Upper lobe of right lung (tissue), 1 donor: ENCODE measurements at places on chromosomes 16 and 17. TPM values are rescaled to one million over a fixed set of nuclear protein-coding genes. Genes with fewer than 3 reads are reported as not detected.

GRCh38 chr17:77321649-77322513 is 181.1 kb downstream of the SEC14L1 start:
- DNase-seq: peak; percentile 51
- no peaks in the 10 kb centered on the region for H3K36me3 ChIP-seq
- peak overlapping the region; percentile 85 for H3K27ac ChIP-seq
- H3K4me3 ChIP-seq: peak overlapping the region; percentile 37

- peak overlapping the region; percentile 98 for H3K4me3 ChIP-seq
- peaks cover 30% of the 10 kb centered on the region for H3K4me1 ChIP-seq
- H3K27me3 ChIP-seq: no peaks in the 10 kb centered on the region
- peak overlapping the region; percentile 97 for H3K27ac ChIP-seq
- peak; percentile 84 for DNase-seq
- H3K36me3 ChIP-seq: peaks cover 17% of the 10 kb centered on the region
These were observed 973 bp upstream of the UBTF start for GRCh38 chr17:44220213-44221083.

Gene WFIKKN2
- 0.69 TPM for total RNA-seq

GRCh38 chr17:32319548-32319905 is 22.4 kb downstream of the C17orf75 start:
- DNase-seq: peak; percentile 87
- no peak overlapping the region for H3K27ac ChIP-seq
- peak overlapping the region; percentile 19 for H3K4me3 ChIP-seq
- no peaks in the 10 kb centered on the region for H3K36me3 ChIP-seq
- peaks cover 8% of the 10 kb centered on the region for H3K4me1 ChIP-seq

DNA sequence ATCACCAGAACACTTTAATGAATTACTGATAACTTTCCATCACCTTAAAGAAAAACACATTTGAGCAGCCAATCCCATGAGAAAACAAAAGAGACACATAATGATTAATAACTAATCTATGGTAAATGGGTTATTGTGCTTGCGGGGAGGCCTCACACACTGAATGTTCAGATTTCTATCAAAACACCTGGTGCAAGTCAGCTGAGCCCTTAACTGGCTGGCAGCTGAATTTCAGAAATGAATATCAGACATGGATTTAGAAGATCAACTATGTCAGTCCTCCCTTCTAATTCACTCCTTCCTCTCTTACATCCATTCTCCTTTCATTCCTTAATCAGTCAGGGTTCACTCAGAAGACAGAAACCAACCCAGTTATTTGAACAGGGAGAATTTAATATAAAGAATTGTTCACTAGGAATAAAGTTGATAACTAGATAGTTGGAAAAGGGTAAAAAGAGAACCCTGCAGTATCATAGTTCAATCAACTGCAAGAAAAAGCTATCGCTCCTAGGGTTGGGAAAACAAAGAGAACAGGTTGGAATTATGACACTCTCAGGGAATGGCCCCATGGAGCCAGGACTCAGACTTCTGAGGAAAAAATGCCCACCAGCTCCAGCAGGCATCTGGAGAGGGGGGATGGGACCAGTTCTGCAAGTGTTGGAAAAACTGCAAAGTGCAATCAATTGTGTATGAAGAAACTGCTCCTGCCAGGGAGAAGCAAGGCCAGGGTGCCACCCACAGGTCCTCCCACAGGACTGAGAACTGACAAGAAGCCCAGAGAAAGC is 577.1 kb upstream of the CDH5 start:
- DNase-seq: no peak
- H3K4me3 ChIP-seq: no peak overlapping the region
- no peak overlapping the region for H3K27ac ChIP-seq
- H3K4me1 ChIP-seq: no peaks in the 10 kb centered on the region
